NCI-H1417 treated with DMSO at 0.1 percent for 48 hours (cell line): ENCODE measurements at places on chromosomes 12 and 14.
A peak's percentile ranks its signal among the peaks of the same experiment; 100 is the strongest.

- DNase-seq, result no peak
Measured at GRCh38 chr12:24359418-24359817, 409.9 kb upstream of the SOX5 start.

DNA sequence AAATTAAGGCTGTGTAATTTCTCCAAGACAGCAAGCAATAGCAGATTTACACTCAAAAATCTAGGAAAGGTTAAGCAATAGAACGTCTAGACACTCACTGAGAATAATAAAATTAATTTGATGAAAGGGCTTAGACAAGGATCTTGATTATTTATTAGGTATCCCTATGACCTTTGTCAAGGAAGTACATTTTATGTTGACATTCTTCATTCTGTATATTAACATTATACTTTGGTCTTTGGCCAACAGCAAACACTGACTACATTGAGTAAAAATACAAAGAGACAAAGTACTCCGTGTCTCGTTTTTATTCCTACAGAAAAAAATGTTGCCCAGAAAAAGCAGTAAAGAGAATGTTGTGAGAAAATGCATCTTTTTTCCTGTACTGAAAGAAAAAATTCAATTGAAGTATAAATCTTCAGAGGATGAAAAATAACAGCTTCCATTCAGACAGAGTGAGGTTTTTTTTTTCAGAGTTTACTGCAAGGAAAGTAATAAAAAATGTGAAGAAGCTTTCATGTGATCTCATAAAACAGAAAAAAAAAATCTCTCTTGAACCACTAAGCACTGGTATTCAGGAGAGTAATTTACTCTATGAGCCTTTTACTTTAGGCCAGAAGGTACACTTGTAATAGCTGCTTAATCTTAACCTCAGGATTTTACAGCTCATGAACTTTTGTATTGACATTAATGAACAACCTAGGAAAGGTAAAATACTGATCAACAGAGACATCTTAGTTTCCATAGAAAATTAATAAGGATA, 605.0 kb downstream of the FSCB start:
- no peak for DNase-seq

DNA sequence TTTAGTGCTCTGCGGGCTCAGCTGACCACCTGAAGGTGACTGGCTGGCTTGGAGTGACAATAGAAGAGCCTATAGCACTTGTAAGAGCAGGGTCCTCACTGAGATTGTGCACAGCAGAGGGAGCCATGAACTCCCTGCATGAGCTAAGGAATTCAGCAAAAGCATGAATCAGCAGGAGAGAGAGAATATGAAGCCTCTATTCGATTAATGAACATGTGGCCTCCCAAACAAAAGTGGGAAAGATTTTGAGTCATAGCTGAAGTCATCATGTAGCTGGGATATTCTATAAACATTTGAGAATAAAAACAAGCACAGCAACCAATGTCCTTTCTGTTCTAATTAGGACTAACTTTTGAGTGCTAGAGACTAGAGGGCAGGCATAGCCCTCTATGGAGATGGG, 626.6 kb downstream of the DIO2 start:
- no peak for DNase-seq

DNA sequence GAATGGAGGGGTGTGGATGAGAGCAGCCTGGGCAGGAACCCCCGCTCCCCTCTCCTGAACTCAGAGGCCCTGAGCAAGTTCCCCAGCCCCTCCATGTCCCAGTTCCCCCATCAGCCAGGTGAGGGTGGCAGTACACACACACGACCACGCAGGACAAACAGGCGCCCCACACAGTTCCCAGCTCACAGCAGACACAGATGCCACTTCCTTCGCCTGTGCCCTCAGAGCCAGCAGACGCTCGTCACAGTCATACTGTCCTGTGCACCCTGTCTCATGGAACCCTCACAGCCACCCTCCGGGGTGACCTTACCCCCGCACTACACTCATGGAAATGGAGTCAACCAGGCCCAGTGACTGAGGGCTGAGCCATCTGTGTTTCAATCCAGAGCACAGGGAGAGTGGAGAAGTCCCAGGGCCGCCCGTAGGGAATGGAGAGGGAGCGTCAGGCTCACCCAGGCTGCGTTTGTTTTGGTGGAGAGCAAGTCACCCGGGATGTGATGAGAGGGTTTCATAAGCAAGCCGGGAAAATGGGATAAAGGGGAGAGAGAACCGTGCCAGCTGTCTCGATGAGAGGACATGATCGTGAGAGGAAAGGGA, 47.5 kb upstream of the DYNC1H1 start:
- DNase-seq, result no peak

DNA sequence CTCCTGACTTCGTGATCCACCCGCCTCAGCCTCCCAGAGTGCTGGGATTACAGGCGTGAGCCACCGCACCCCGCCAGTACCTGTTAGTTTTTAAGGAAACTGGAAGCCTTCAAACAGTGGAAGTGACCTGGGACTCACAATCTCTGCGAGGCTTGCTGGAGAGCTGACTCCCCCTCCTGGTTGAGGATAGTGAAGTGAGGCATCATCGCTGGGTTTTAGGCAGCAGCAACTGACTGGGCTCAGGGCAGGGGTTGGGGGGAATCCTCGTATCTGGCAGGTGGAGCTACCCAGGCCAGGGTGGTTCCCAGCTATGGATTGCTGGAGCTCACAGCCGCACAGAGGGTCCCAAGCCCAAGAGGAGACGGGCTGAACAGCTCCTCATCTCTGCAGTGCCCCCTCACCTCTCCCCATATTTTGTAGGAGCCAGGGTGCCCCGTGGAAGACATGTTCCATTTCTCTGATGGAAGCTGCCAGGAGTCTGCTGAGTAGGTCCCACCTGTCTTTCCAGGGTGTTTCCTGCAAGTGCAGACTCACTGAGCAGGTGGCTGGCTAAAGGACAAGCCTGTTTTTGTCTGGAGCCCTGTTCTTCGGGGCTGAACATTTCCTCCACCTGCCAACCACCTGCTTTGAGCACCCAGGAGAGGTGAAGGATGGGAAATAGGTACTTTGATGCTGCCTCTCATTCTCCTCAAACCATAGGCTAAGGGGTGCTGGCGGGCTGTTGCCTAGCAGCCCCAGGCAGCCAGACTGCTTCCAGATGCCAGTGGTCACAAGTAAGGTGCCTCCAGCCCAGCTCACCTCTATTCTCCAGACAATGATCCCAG, 3.1 kb downstream of the AVIL start:
- peak; percentile 23 for DNase-seq

DNA sequence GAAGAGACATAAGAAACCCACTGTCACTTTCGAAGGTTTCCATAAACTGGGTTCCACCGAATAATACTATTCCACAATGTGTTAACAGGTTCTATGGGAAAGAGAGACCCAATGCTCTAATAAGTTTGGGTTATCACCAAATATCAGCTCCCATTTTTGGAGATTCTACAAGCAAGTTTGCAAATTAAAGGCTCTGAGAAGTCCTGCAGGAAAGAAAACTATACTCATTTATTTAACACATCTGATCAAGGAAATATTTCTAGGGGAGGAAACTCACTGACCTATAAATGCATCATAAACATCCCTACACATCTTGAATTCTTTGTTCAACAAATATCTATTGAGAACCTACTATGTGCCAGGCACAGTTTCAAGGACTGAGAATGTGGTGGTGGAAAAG, 161.4 kb downstream of the KSR2 start:
- no peak for DNase-seq

DNA sequence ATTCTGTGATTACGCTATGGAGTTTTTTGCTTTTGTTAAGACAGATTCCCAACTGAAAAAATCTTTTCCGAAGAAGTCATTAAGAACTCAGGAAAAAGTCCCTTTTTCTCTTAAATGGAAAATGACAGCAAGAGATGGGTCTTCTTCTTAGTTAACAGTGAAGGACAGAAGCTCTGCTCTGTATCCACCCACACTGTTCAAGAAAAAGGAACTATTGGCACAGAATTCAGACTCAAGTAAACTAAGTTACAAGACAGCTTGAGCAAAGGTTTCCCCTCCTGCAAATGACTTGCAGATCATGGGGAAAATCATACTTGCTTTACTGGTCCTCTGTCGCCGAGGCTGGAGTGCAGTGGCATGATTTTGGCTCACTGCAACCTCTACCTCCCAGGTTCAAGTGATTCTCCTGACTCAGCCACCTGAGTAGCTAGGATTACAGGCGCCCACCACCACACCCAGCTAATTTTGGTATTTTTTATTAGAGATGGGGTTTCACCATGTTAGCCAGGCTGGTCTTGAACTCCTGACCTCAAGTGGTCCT, 137.1 kb upstream of the AEBP2 start:
- no peak for DNase-seq

GRCh38 chr12:27193106-27193505, 51.0 kb upstream of the STK38L start:
- no peak for DNase-seq

DNA sequence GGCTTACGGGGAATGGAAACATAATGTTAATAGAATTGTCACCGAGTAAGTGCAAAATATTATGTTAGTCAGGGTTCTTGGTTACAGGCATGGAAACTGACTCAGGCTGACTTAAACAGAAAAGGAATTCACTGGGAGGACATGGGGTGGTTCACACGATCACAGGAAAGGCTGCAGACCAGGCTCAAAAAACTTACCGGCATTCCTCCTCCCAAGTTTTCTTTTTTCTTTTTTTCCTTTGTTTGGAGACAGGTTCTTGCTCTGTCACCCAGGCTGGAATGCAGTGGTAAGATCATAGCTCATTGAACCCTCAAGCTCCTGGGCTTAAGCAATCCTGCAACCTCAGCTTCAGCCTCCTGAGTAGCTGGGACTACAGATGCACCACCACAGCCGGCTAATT, 11.9 kb upstream of the UBE2N start:
- DNase-seq, result no peak

GRCh38 chr14:97074456-97074855, 277.3 kb downstream of the VRK1 start:
- DNase-seq, result no peak

- DNase-seq, result peak; percentile 1
Measured at GRCh38 chr12:5200278-5201087, 156.8 kb downstream of the KCNA5 start.

DNA sequence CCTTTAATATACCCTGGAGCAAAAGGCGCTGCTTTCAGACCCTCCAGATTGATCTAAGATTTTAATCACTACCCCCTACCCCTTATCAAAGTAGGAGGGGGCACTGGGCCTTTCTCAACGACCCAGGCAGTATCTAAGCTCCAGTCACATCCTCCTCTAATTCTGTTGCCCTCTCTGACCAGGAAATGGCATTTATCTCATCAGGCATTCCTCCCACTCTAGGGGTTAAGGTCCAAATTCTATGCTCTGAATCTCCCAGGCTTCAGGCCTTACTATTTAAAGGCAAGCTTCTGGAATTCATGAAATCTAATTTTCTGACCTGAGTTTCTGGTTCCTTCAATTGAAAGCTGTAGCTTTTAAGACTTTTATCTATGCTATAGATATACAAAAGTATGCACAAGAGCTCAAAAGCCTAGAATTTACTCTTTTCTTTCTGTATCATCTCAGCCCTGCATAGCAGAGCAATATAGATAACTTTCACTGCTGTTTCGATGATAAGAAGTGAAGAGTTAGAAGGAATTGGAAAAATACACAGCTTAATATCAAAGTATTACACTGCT, 622.9 kb downstream of the RPS29 start:
- DNase-seq, result no peak

DNA sequence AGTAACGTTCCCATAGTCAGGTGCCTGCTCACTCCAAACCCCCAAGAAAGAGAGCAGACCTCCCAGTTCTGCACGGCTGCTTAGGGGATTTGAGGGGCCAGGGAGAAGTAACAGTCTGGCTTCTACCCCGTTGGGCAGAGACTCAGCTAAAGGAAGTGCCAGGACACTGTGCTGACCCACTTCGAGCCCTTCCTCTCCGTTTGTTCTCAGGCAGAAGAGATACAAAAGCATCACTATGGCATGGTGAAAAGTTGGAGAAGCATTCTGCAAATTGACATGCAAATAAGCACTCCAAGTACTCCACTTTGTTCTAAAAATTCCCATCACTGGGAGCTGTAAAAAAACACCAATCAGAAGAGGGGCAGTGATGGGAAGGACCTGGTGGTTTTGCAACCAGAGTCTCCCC, 239.1 kb downstream of the EGLN3 start:
- DNase-seq, result no peak

DNA sequence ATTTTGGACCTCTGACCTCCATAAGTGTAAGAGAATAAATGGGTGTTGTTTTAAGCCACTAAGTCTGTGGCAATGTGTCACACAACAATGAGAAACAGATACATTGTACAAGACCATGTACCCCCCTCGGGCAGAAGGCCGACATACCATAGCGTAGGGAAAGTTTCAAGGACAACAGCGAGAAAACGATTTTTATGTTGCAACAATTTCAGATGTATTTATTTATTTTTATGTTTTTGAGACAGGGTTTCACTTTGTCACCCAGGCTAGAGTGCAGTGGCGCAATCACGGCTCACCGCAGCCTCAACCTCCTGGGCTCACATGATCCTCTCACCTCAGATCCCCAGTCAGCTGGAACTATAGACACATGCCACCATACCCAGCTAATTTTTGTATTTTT, 136.4 kb upstream of the NCOR2 start:
- no peak for DNase-seq

DNA sequence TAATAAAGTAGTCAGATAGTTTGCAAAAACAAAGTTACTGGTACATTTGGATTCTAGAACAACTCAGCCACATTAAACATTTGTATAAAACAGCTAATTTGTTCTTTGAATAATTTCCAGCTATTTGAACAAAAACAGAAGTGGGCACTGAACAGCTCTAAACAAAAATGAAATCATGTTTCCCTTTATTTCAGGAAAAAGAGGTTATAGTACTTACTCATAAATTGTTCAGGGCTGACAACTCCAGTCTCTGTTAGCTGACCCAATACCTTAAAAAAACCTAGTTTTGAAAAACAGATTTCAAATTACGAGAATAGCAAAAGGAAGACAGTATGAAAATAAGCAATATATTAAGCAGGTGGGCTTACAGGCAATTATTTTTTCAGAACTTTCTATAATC, 8.2 kb downstream of the GNPNAT1 start:
- no peak for DNase-seq

DNA sequence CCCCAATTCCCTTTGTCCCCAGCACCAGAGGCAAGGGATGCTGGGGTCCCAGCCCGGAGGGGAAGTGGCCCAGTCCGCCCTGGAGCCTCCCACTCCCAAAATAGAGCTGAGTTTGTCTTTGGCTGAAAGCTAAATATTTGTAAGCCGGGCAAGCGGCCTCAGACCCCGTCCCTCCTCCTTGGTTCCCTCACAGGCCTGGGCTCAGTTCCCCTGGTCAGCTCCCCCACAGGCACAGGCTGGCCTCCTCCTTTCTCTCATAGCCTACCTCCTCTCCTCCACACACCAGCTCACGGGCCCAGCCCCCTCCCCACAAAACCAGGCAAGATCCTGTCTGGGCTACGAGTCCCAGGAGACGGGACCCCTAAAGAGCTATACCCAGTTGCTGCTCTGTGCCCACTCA, 1.3 kb downstream of the SP7 start:
- no peak for DNase-seq

DNA sequence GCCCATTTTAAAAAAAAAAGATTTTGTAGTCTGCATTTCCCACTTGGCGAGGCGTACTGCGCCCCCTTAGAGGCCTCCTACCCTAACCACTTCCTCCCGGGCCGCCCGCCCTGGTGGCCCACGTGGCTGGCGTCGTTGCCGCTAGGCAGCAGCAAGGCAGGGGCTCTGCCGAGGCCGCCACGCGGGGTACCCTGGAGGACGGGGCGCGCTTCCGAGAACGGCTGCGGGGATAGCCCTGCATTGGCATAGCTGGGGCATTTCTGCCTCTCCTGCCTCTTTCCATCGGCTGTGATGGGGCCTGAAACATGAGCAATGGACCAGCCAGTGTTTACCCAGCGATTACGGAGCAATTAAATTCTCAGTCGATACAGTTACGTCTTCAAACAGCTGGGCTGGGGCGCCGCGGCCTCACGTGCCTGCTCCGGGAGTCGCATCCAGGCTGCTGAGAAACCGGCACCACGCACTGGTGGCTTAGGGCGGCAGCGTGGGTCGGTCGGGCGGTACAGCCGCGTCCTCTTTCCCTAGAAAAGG, 38.0 kb downstream of the IQSEC3 start:
- DNase-seq, result peak; percentile 97
